Bronchial epithelial cell (primary cell): ENCODE measurements at places on chromosomes 4 and X.

GRCh38 chrX:120672389-120672788 lies 42.5 kb upstream of the C1GALT1C1 start:
- peak; percentile 80 for DNase-seq

GRCh38 chr4:25487155-25487554 lies 110.1 kb downstream of the ANAPC4 start:
- DNase-seq, result no peak

DNA sequence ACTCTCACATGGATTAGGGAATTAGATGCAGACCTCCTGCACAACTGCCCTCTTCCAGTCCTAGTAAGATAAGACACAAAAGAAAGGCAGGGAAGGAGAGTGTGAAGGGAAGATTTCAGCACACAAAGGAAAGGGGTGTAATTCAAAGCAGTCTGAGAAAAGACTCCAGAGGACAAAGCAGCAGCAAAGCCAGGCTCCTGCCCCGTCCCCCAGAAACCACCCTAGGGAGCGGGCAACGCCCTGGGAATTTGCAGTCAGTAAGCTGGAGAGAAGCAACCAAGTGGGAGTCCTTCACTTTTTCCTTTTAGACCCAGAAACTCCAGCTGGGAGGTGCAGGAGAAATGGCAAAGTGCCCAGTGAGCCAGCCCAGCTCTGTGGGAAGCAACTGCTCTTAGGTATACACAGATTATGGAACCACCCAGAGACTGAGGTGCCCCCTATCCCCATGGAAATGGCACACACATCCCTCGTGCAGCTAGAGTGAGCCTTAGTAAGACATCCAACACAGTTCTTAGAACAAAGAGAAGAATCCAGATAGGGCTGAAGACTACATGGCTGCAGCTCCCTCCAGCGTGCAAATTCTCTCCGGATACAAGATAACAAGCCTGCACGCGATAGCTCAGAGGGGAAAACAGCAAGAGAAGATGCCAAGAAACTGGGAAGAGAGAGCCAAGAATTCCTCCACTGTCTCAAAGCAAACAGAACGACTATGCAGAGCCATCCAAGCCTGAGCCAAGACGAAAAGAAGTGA lies 26.5 kb upstream of the IRAK1 start:
- peak; percentile 9 for DNase-seq

DNA sequence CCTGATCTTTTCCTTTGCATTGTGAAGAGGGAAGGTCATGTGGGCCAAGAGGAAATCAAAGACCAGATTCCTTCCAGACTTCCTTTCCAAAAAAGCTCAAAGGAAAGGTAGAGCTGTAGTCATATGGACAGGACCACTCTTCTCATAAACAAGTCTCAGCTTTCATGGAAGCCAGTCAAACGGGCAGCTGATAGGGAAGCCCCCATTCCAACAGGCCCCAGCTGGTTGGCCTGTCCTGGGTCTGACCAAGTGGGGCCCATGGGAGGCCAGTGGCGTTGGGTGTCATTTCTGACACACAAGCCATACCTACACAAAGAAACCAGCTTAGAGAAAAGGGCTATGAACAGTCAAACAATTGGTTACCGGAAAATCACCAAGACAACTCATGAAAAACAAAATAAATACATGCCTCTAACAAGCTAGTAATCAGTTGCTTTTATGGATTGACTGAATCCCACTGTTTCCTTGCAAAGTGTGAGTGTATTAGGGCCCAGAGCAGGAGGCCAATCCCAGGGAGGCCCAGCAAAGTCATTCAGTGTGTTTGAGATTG lies 149.6 kb upstream of the MAMLD1 start:
- DNase-seq, result no peak

GRCh38 chr4:46450556-46450955 lies 60.6 kb upstream of the GABRA2 start:
- DNase-seq, result no peak

DNA sequence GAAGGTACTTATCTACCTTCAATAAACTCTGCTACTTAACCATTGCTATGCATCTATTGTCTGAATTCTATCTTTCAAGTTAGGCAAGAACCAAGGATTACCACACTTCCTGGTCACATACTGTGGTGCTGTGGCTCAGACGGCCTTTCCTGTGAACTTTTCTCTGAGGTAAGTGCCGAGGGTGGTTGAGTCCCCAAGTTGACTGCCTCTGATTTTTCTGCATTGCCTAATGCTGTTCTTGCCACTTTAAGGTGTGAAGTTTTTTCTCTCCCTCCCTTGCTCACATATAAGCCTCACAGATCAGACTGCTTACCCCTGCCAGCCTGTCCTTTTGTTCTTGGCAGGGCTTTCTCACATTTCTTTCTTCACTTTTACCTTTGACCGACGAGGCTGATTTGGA lies 348.0 kb upstream of the POU3F4 start:
- no peak for DNase-seq

GRCh38 chr4:17787315-17787714 lies 5.9 kb upstream of the FAM184B start:
- DNase-seq, result peak; percentile 90

- peak; percentile 29 for DNase-seq
Measured at GRCh38 chr4:48025005-48025404, 8.4 kb downstream of the NIPAL1 start.

DNA sequence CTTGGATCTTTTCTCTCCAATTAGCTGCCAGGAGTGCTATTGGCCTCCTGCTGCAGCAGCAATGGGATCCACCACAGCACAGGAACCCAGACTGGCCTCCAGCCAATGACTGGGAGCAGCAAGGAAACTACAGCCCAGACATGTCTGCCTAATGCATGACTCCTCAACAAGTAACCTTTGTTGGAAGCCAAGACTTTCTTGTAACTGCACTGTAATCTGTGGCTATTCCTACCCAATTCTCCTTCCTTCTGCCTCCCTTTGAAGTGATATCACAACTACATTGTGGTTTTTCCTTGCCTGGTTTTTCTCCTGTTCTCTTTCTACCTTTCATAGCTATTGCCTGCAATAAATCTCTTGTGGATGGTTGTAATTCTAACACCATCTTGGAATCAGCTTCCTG lies 39.8 kb downstream of the SNCA start:
- peak; percentile 87 for DNase-seq

DNA sequence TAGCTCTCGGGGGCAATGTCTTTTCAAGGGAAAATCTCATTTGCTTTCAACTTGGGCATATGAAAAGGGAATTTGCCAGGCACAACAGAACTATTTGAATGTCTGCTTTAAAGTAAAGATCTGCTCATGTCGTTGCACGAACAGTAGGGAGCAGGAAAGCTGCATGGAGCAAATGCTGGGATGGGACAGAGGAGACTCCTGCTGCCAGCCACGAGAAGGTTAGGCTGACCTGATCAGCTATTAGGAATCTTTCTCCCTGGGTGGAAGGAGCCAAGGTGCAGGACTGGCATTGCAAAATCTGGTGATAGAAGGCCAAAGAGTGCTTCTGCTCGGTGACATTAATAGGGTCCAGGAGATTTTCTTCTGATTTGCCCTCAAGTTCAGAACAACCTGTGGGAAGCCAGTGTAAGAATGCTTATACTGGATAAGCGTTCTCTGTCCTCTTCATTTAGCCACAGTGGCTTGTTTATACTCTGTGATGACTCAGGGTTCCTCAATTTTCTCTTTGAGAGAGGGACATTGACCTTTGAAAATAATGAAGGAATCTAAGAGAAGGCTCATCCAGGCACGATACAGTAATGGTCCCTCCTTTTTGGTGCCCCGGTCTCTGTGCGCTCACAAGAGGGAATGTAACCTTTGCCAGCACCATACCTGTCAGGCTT lies 22.9 kb downstream of the FHL1 start:
- no peak for DNase-seq

DNA sequence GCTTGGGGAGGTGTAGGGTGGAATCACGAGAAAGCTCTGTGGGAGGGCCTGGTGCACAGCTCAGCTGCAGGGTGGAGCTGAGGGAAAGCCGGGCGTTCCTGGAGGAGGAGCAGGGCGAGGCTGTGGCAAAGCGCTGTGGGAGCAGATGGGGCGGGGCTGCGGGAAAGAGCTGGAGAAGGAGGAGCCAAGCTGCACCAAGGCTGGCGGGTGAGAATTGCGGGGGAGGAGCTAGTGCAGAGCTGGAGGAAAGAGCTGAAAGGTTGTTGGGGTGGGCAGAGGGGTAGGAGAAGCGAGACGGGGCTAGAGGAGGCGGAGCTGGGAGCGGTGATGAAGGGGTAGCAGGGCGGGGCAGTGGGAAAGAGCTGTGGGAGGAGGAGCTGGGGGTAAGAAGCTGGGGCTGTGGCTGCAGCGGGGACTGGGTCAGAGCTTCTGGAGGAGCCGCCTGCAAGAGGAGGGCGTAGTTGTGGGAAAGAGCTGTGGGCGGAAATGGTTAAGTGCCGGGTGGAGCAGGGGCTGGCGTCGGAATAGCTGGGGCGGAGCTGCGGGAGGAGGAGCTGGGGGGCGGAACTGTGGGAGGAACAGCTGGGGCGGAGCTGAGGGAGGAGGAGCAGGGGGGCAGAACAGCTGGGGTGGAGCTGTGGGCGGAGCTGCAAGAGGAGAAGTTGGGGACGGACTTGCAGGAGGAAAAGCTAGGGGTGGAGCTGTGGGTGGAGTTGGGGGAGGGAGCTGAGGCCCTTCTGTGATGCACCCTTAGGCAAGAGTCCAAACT lies 1.8 kb upstream of the EOLA2 start:
- peak; percentile 90 for DNase-seq

GRCh38 chrX:1502853-1503252 lies 34.1 kb downstream of the P2RY8 start:
- DNase-seq, result no peak

- no peak for DNase-seq
Measured at GRCh38 chr4:100130964-100131363, 59.3 kb downstream of the DDIT4L start.

DNA sequence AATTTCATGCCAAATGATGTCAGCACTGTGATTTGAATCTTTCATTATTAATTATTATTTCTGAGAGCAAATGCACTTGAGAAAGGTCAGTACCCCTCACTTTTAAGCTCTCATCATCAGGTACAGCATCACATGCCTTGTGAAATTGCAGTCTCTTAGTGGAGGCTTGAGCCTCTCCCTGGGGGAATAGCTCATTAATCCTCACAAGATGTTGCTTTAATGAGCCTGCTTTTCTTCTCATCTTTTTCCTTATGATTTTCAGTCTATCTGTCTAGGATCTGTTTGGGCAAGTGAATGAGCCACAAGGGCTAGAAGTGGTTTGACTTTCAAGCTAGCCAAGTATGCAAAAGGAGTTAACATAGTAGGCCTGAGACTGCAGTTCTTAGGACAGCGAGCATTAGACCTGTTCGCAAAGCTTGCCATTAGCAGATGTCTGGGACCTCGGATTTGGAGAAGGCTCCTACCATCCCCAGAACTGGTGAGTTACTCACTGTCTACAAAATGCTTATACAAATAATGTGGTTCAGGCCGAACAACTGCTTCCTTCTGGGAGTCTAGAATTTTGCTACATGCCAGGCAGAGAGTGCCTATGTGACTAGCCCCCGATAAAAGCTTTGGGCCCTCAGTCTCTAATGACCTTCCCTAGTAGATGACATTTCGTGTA lies 174.5 kb downstream of the IL15 start:
- DNase-seq, result no peak

GRCh38 chr4:81913427-81913879 lies 441.7 kb upstream of the RASGEF1B start:
- peak; percentile 43 for DNase-seq

DNA sequence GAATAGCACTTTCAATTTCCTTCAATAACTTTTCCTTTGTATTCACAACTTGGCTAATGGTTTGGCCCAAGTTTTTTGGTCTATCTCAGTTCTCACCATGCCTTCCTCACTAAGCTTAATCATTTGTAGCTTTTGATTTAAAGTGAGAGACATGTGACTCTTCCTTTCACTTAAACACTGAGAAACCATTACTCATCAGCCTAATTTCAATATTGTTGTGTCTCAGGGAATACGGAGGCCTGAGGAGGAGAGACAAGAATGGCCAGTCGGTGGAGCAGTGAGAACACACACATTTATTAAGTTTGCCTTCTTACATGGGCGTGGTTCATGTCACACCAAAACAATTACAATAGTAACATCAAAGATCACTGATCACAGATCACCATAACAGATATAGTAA lies 56.7 kb downstream of the TSPAN5 start:
- DNase-seq, result peak; percentile 86

DNA sequence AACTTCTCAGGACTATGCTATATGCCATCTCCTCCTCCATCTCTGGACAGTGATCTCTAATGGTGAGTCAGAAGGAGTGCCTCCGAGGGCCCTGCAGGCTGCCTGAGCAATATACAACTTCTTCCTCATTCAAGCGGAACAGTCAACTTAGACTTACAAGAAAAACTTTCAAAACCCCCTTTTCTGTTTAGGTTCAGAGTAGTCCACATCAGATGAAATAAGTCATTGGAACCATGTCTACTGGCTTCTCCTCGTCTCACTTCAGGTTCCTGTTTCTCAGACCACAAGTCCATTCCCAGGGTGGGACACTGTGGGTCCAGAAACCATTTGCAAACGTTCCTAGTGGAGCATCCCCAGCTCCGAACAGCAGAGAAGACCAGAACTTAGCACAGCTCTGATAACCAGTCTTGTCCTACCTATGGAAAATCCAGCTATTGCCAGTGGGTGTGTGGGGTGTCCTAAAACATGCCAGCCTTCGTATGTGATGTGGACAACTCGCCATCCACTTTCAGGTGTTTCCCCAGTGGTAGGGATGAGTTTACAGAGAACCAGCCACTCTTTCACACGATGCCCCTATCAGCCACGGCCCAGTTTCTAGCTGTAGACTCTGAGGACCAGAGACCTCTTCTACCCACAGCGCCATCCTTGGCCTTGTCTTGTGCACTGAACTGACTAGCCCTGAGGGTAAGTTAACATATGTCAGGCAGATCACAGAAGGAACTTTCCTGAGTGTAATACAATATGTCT lies 32.7 kb upstream of the NKRF start:
- peak; percentile 4 for DNase-seq

DNA sequence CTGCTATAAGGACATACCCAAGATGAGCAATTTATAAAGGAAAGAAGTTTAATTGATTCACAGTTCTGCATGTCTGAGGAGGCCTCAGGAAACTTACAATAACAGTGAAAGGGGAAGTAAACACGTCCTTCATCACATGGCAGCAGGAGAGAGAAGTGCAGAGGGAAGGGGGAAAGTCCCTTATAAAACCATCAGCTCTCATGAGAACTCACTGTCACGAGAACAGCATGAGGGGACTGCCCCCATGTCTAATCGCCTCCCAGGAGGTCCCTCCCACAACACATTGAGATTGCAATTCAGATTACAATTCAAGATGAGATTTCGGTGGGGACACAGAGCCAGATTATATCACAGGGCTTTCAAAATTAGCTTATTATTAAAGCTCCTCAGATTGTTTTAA lies 209.5 kb upstream of the PPP3CA start:
- DNase-seq, result no peak

GRCh38 chrX:54208531-54208930 lies 25.5 kb upstream of the FAM120C start:
- DNase-seq, result peak; percentile 10

DNA sequence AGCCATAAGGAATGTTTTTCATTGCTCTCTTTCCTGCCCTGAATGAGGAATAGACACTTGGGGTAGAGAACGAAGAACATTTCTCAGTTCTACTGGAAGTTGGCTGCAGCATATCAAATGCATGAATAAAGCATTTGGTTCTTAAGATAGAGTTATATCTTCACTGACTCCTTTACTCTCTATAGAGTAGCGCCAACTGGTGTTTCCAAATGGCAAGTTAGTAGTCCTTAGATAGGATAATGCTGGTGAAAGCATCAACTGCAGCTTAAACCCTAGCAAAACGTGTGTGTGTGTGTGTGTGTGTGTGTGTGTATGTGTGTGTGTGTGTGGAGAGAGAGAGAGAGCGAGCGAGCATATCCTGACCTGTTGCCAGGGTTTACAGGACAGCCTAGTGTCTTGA lies 62.2 kb upstream of the FRMPD4 start:
- DNase-seq, result peak; percentile 15
